Calu3 (cell line): ENCODE measurements at places on chromosomes 6 and 20. TPM values are rescaled to one million over a fixed set of nuclear protein-coding genes. Genes with fewer than 3 reads are reported as not detected.

GRCh38 chr20:38152175-38152620, 12.9 kb downstream of the TGM2 start:
- DNase-seq: no peak

The MICA gene
- 70.2 and 77.1 TPM in 2 replicates for total RNA-seq

DNA sequence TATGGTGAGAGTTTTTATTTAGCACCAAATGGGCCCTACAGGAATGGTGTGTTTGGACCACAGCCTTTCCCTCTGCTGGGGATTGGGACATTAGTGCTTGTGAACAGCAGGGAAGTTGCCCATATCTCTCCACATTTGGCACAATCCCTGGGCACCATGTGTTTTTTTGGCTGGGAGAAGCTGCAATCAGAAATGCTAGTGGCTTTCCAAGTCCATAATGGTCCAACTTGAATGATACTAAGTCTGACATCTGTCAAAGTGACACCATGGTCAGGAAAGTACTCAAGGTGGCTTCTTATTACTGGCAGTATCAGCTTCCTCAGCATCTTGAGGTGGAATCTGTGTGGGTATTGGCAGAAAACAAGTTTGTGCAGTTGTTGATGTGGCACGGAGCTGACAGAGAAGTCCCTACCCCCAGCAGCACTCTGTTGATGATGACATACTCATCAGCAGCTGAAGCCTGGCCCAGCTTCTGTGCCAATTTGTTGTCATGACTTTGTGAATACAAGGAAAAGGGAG, 53.0 kb downstream of the SASH1 start:
- DNase-seq: no peak

DNA sequence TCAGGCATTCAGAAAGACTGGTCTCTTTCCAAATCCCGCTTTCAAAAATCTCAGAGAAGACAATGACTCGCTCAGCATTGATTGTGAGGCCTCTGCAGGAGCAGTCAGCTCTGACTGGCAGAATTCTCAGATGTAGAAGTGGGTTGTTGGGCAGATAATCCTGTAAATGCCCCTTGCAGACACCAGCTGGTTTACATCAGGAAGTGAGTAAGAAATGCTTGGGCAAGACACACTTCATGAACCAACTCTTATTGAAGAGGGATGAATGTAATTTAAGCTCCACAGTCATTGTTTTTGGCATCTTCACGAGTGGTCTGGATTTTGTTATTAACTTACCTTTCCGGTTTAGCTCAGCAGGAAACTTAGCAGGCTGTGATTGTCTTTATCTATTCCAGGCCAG, 166.6 kb downstream of the PLCB4 start:
- no peak for DNase-seq
